ENCODE measurements at places on chromosomes 4 and X.
A peak's percentile ranks its signal among the peaks of the same experiment; 100 is the strongest.

GRCh38 chr4:107592519-107592918 lies 127.5 kb downstream of the PAPSS1 start:
- no peak for DNase-seq

DNA sequence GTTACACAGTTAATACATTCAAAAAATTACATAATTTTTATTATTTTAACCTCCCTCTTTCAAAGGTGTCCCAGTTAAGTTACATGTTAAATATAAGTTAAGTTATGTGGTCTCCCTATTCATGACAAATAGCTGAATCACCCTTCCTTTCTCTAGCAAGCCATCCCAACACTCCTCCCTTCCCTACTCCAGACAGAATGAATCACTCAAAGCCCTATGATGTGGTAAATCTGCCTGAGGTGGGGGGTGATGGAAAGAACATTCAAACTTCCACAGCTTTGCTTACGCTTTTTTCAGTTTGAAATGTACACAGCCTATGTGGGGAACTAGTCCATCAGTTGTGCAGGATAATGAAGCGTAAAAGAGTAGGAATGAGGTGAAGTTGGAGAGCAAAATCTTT lies 90.2 kb downstream of the CXCL13 start:
- DNase-seq: no peak

DNA sequence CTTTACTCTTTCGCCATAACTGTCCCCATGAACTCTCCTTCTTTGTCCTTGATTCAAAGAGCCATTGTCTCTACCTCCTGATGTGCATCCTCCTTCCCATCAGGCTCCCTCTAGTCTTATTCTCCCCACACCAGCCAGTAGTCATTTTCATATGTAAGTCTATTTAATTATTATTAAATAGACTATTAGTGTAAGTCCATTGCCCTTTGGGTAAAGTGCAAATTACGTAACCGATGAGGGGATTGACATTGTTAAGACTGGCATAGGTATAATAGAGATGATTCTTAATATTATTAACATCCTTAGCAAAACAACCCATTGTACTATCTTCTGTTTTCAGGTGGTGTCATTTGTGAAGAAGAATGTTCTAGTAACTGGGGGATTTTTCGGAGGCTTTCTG lies 16.7 kb downstream of the CMC4 start:
- no peak for DNase-seq

DNA sequence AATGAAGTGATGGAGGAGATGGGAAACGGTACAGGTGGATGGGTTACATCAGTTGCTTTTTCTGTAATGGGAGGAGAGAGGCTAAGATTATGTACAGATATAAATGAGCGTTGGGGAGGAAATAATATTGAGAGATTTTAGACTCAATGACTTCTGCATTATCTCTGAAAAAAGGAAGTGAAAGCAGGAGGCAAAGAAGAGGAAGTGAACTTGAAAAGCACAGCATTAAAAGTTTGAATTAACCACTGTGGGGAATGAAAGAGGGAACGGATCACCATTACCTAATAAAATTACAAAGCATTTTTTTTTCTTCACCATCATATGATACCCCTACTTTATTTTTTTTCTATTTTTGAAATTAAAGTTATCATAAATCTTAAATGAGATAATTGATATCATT lies 1025.5 kb downstream of the RPA4 start:
- no peak for DNase-seq

DNA sequence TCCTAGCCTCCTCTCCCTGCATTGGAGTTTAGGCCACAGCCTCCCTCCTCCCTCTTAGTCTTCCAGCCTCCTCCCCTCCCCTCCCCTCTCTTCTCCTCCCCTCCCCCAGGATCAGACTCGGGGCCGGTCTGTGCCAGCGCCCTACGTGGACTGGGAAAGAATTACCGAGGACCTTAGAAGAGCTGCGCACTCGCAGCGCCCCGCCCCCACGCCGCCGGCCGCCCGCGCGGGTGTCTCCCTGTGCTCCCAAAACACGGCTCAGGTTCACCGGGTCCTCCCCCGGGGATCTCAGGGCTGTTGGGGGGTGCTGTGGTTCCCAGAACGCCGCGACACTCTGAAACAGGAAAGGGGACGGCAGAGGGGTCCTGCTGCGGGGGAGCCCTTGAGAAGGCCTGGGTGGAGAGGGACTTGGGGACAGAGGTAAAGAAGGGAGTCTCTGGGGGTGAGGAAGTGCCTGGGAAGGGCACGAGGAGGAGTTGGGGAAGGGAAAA lies 122.3 kb upstream of the TBL1X start:
- DNase-seq: peak; percentile 67

DNA sequence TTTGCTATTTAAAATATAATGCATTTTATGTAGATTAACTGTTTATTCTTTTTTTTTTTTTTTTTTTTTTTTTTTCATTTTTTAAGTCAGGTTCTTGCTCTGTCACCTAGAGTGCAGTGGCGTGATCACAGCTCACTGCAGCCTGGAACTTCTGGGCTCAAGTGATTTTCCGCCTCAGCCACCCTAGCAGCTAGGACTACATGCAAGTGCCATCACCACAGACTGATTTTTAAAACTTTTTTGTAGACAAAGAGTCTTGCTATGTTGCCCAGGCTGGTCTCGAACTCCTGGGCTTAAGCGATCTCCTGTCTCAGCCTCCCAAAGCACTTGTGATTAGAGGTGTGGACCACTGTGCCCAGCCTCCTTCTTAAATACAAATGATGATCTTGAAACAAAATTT lies 159.9 kb downstream of the CAMK2D start:
- no peak for DNase-seq

DNA sequence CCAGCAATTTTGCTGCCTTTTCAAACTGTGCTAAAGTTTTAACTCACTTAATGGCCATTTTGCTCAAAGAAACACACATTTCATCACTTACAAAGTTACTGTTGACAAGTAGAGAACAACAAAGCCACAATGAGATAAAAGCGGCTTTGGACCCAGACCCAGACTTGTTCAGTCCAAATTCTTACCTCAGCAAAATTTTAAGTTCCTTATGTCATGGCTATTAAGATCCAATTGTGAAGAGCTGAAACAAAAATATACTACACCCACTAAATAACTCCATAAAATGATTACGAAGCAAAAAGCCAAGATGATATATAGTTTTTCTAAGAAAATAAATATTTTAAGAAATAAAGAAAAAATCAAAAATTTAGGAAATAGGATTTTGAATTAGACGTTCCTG lies 137.0 kb upstream of the INPP4B start:
- no peak for DNase-seq

DNA sequence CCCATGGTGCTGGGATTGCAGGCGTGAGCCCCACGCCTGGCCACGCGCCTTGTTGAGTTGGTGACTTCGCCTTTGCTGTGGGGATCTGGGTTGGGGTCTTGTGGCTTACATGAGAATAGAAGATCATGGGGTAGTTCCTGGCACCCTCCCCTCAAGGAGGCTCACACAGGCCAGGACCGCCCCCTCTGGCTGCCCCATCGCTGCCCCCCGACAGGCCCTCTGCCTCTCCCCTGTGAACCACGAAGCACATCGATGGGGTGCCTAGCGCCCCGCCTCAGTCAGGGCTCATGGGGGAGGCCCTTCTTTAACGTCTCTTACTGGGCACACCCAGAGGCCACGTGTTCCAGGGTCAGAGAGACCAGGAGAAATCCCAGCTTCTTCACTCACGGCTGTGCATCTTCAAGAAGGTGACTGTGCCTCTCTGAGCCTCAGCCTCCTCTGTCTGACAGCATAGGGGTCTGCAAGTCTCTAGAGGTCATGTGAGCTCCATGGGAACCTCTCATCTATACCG lies 23.6 kb upstream of the SPON2 start:
- DNase-seq: no peak

DNA sequence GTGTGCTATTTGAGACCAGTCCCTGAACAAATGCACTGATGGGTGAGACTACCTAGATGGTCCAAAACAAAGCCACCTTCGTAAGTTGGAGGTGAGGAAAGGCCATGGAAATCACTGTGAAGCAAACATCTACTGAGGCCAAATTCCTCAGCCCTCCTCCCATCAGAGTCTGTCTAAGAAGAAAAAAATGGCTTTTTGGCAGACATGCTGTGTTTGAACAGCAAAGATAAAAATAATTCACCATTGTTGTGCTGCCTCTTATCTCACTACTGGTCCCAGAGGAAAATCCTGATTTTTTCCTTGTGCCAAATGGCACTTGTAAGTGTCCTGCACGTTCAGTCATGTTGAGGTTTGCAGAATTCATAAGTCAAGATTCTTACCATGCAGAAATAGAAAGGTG lies 7.9 kb downstream of the MAGEB18 start:
- no peak for DNase-seq

- DNase-seq: no peak
Measured at GRCh38 chrX:17608888-17609287, 128.4 kb upstream of the SCML1 start.

- no peak for DNase-seq
Measured at GRCh38 chrX:17644001-17644400, 93.3 kb upstream of the SCML1 start.

GRCh38 chr4:2445571-2445970 lies 23.3 kb upstream of the RNF4 start:
- no peak for DNase-seq

DNA sequence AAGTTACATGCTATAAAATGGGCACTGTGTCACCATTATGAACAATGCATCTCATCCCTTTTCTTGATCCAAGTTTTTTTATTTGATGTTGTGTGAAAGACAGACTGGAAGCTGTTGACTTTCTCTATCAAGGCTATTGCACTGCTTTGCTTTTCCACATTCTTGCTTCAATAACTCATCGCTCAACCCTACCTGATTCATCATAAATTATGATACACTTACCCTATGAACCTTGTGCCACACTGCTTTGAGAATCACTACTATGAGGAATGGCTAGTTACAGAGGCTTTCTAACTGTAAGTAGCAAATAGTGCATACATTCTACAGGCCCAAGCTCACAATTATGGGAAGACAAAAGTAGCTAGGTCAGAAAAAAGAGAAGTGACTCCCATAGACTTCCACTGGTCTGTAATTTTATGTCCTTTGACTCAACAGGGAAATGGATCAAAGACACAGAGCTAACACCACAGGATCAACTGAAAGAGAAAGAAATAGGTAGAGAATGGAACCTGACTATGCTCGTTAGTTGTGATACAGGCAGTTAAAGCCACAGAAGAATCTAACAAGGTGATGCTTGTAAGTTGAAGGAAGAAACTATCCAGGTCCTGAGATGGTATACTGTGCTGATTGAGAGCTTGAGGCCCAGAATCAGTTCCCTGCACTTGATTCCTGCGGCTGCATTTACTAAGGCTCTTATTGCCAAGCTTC lies 163.5 kb downstream of the PPP3CA start:
- DNase-seq: no peak

- DNase-seq: no peak
Measured at GRCh38 chrX:37958525-37959211, 47.7 kb upstream of the SYTL5 start.

GRCh38 chrX:42456176-42456700 lies 321.7 kb downstream of the PPP1R2C start:
- no peak for DNase-seq

DNA sequence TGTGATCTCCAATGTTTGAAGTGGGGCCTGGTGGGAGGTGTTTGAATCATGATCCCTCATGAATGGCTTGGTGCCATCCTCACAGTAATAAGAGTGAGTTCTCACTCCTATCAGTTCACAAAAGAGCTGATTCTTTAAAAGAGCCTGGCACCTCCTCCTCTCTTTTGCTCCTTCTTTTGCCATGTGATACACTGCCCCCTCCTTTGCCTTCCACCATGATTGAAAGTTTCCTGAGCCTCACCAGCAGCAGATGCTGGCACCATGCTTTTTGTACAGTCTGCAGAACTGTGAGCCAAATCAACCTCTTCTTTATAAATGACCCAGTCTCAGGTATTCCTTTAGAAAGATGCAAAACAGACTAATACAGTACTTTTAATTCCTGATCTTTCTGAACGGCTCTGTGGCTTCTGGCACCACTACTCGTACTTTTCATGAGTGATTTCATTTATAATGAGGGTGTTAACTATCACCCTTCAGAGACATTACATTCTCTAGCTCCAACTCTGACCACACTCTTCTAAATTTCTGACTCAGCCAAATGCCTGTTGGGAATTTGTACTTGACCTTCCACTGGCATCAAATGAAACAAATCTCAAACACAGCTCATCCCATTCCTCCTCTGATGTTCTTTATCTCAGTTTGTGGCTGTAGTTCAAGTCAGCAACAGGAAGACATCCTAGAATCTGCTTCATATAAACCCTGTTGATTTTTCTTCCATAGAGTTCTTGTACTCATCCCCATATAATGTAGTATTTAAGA lies 4.2 kb downstream of the UFSP2 start:
- no peak for DNase-seq

DNA sequence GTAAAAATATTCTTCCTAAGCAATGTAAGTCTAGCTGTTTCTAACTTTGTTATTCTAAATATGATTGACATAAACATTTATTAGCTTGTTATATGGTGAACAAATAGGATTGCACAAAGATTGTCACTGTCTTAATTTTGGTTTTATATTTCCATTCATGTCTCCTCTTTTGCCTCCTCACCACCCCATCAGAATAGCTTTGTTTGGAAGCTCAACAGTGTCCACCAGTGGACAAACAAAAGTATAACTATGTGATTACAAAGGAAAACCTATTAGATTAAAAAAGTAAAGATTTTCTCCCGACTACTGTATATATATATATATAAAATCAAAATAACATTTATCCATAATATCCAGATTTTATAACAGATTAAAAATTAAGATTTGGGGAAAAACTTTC lies 468.2 kb downstream of the ZIC3 start:
- no peak for DNase-seq

DNA sequence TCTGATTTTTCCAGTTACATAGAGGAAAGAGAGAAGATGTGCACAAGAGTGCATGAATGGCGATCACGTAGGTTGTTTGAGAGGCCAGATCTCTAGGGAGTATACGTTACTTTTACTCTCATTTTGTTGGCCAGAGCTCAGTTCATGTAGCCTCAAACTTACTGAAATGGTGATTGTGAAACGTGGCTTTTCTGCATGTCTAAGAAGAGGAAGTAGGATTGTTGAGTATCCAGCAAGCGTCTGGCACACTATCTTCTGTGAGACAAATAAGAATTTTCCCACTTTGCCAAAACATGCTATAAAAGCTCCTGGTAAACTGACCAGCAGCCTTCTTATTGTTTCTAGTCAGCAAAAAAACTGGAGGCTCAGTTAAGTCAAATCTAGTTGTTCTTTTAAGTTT lies 264.5 kb upstream of the EMCN start:
- no peak for DNase-seq

DNA sequence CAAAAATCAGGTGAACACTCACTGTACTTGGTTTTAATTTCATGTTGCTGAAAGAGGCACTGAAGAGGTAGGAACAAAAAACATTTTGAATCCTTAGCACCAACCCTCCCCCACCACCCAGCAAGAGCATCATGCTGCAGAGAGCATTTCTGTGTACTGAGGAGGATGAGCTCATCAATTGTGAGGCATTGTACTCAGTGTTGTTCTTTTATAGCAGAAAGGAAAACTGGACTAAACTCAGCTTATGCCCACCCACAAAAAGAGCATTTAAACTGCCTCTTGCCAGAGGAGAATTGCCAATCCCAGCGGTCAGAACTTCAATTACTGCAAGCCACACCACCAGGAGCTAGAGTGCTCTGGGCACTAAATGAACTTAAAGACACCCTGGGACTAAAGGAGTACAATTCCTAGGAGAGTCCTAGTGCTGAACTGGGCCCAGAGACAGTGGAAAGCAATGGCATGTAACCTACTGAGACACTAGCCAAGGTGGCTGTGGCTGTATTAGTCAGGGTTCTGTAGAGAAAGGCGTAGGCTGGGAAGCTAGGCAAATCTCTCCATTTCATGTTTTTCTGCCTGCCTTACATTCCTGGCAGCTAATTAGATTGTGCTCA lies 280.7 kb upstream of the KLHL4 start:
- DNase-seq: no peak

GRCh38 chrX:41512394-41512793 lies 65.3 kb downstream of the NYX start:
- no peak for DNase-seq

Measured in CD4-positive, alpha-beta T cell treated with Interleukin-10 for 1 hour (primary cell).